EL (cell line): ENCODE measurements at places on chromosomes 1 and 21.
A peak's percentile ranks its signal among the peaks of the same experiment; 100 is the strongest.

DNA sequence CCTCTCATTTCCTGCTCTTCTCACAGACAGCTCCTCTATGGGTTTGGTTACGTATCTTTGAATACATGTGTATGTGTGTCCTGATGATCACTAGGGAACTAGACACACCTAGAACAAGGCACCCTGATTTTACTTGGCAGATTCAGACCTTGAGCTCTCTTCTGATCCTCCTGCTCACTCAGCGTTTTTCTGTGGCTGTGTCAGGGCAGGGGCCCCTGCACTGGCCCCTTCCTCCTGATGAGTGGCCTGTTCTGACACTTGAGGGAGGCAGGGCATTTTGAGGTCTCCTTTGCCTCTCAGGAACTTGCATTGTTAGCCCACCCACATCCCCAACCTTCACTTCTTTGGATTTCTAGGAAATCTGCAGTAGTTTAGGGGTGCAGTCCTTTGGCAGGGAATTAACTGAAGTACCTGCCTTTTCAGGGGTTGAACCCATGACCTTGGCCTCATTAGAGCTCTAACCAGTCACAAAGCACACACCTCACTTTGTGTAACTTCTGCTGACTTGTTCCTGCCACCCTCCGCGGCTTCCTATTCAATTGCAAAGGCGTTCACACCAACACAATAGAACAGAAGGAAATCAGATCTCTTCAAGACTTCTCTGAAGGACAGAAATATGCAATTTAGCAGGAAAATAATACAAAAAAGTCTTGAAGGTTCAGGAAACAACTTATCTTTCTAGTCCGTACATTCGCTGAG is 8.8 kb downstream of the SMYD2 start:
- DNase-seq: no peak

DNA sequence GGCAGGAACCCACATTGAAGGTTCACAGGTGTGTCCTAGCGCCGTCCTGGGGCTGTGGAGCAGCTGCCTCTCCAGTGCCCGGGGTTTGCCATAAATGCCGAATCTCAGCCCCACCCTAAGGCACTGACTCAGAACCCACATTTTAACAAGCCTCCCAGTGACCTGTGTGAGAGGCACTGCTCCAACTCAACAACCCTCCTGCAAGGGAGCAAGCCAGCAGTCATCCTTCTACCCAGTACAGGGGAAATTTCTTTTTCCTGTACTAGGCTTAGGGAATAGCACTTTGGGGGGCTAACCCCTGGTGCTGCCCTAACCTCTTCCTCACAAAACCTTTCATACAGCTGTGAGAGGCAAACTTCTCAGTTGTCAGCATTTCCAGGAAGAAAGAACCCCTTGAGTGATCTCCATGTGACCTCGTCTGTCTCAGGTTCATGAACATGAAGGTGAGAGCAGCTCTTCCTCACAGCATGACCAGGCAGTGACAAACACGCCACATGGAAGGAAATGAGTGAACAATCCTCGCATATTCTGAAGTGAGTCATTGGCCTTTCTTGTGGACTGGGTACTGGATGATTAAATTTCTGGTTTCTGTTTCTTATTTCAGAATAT is 11.4 kb upstream of the BCAR3 start:
- DNase-seq: peak; percentile 91

DNA sequence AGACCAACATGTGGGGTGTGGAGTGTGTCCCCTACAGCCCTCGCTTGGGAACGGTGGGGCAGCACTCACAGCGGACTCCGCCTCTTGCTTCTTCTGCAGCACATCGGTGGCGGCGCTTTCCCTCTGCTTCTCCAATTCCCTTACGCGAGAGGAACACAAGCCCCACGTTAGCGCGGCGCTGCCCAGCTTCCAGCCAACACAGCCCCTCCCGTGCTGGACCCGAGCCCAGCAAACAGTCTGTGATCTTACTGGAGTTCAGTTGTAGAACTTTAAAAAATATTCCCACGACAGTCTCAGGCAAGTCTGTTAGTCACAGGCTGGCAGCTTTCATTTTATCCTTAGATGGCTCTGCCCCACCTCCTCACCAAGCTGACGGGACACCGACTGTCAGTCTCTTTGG is 13.6 kb downstream of the THAP3 start:
- no peak for DNase-seq

DNA sequence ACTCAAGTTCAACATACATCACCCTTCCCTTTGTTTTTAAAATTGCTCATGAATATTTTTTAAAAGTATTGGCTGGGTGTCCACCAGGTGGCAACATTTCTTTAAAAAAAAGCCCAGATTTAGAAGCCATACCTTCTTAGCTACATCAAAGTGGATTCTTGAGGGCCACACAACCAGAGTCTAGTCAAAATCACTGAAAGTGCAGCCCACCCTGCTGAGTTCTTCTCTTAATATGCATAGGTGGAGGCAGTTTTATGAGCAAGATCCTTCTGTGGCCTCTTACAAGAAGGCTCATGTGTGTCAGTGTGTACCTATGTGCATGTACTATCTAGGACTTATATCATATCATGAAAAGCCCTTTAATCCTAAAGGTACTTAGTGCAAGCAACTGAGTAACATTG is 16.9 kb upstream of the GNG12 start:
- DNase-seq: peak; percentile 62

- peak; percentile 80 for DNase-seq
These were observed 639.5 kb downstream of the MATN1 start for GRCh38 chr1:30083800-30084464.

DNA sequence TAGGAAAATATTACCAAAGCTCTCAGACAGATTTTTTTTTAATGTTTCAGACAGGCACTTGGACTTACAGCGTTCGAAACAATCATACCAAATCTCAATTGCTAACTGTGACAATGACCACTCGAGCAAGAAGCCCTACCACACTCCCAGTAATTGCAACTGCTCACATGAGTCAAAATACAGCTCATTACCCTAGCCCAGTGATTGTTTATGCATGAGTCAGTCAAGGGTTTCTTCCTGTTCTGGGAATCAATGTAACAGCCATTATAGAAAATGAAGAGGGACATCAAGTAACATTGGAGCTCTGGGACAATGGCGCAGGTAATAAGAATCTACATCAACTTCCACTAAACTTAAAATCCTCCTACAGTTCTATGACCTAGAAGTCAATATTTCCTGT is 56.1 kb upstream of the SH3GLB1 start:
- DNase-seq: peak; percentile 80

GRCh38 chr1:154758346-154758745 is 111.7 kb downstream of the KCNN3 start:
- DNase-seq: no peak

GRCh38 chr21:25637851-25638659 is 1.0 kb upstream of the JAM2 start:
- DNase-seq: no peak

DNA sequence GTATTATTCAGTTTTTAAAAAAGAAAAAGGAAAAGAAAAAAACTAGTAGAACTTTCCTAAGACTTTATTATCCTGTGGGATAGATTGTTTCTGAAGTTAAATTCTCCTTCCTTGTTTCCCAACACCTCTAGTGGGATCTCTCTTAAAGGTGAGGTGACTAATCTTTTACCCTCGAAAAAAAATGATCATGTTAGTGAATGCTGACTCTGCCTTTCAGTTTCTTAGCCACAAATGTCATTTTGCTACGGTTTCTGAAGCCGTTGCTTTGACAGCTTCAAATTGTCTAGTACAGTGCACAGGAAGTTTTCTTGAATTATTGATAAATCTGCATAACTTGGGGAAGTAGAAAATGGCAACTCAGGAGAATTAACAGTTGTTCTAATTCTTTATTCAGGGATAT is 13.0 kb upstream of the NEK7 start:
- DNase-seq: no peak

GRCh38 chr1:230082211-230082610 is 15.2 kb downstream of the GALNT2 start:
- no peak for DNase-seq

- DNase-seq: no peak
These were observed 12.5 kb downstream of the ITGB2 start for GRCh38 chr21:44907966-44908895.

DNA sequence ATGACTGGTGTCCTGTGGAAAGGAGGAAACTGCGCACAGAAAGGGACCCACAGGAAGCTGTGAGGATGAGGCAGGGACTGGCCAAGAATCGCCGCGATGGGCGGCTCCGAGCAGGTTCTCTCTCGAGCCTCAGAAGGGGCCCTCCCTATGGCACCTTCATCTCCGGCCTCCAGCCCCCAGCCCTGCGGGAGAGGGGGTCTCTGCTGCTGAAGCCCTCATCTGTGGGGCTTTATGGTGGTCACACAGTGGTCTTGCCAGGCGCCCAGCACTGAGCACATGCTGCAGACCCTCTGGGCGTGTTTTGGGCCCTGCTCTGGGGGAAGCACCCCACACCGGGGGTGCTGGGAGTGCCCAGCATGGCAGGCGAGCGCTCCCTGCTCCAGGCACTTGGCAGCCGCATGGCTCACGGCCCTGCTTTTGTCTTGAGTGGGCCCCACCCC is 86.6 kb upstream of the ACTRT2 start:
- DNase-seq: no peak

- DNase-seq: peak; percentile 4
These were observed 62.3 kb upstream of the KCNA3 start for GRCh38 chr1:110736900-110737605.

DNA sequence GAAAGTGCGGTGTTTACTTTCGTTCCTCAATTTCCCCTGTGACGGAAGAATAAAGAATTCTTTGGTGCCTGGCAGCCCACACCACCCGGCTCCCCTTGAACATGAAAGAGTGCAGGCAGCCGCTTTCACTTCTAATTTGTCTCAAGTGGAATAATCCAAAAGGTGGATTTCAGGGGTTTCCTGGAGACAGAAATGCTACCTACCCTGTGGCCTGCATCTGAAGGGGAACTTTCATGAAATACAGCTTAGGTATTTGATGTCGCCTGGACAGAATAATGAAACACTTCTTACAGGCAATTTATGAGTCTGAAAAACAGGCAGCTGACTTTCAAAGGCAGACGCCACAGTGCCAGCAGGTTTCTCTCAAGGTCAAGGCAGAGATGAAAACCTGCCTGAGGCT is 169.5 kb upstream of the USP24 start:
- no peak for DNase-seq

DNA sequence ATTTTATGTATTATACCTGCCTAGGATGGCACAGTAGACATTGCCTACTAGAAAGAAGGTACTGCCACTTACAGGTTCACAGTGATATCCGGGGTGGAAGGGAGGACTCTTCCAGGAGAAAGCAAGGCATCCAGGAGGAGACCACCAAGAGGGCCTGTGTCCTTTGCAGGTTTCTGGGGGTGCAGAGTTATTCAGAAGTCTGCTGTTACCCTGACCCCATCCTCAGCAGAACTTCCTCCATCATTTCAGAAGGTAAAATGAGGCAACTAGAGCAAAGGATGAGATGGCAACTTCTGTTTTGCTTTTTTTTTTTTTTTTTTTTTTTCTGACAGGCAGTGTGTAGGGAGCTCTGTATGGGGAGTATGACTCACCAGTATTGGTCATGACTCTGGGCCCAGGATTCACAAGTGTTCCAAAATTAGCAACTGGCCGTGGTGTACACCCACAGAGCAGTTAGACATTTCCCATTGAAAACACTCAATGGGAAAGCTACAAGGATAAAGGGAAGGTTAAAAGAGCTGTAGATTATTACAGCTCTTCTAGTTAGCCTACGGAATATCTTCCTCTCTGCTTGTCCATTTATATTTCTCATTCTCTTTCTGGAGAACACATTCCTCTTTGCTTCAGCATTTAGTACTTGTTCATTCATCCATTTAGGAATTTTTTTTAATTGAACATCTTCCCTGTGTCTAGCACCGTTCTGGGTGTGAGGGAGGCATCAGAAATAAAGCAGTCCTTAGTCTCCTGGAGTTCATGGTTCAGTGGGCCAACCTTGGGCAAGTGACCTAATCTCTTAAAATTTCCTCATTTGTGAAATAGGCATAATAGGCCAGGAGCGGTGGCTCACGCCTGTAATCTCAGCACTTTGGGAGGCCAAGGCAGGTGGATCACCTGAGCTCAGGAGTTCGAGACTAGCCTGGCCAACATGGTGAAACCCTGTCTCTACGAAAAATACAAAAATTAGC is 50.5 kb upstream of the PPP2R5A start:
- peak; percentile 90 for DNase-seq

DNA sequence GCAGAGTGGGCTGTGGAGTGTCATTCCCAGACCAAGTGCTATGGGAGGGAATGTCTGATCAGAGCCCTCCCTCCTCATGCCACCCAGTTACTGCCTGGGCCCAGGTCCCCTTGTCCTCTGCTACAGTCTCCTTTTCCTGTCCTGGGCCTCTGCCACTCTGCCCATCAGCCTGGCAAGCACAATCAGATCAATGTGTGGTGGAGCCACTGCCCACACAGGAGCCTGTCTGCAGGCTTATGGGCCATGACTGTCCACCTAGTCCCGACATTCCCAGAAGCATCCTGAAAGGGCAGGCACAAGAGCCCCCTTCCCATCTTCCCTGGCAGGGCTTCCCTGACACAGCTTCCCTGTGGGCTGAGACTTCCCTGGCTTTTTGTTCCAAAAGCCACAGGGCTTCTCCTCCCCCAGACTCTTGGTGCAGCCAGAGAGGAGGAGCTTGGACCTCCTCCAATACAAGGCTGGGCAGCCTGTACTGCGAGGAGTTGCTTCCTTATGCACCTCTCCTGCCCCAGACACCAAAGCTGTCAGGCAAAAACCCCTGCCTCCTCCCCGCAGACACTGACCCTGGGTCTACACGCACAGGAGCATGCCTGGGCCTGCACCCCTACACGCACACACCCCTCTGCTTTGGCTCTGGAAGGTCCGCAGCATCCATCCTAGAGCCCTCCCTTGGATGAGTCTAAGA is 29.2 kb upstream of the CNTN2 start:
- DNase-seq: peak; percentile 9

GRCh38 chr1:172761581-172762486 is 102.9 kb downstream of the FASLG start:
- peak; percentile 79 for DNase-seq

GRCh38 chr1:40185951-40186864 is 25.0 kb downstream of the RLF start:
- peak; percentile 76 for DNase-seq

DNA sequence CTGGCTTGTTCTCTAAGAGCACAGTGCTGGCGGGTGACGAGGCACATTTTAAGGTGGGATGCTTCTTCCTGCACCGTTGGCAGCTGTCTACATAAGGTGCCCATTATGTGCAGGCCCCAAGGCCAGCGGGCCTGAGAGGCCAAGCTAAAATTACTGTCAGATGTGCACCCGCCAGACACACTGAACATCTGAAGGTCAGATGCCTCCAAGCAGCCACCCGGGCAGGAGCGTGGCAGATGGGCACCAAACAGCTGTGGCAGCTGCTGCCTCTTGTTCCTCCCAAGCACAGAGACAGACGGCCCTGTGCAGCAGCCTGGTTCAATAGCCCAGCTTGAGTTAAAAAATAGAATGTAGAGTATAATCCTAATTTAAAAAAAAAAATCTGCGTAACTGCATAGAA is 211.9 kb upstream of the EDN2 start:
- no peak for DNase-seq

DNA sequence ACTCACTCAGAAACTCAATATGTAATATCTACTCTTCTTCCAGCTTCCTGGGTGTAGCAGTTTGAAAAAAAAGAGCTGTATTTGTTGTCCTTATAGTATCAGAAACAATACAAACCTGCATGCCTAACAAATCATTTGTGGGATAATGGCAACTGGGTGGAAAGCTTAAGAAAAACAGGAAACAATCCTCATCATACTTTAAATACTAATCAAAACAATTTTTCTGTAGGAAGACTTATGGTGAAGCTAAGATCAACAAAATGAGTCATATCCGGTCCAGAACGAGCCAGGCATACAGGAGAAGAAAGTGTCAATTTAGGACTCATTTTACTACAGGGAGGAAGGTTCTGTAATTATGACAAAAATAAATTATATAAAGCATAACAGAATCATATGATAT is 181.8 kb upstream of the ADGRL4 start:
- peak; percentile 67 for DNase-seq
